ENCODE measurements at places on chromosomes 13 and 19. TPM values are rescaled to one million over a fixed set of nuclear protein-coding genes. Genes with fewer than 3 reads are reported as not detected.

Gene ATP1A3
- 3.4 TPM for total RNA-seq

Gene DCLK1
- total RNA-seq = 4.9 TPM

Gene SUPT5H
- 163 TPM for total RNA-seq

GRCh38 chr13:41586216-41586615 is 128.9 kb downstream of the RGCC start:
- no peaks in the 10 kb centered on the region for H3K36me3 ChIP-seq
- no peaks in the 10 kb centered on the region for H3K27me3 ChIP-seq
- no peak overlapping the region for H3K4me3 ChIP-seq
- peaks cover 24% of the 10 kb centered on the region for H3K4me1 ChIP-seq

- H3K4me3 ChIP-seq = no peak overlapping the region
- H3K4me1 ChIP-seq = no peaks in the 10 kb centered on the region
- DNase-seq = no peak
- no peak overlapping the region for H3K27ac ChIP-seq
- H3K36me3 ChIP-seq = no peaks in the 10 kb centered on the region
Measured at GRCh38 chr13:114198556-114198955, 19.5 kb downstream of the CFAP97D2 start.

- no peaks in the 10 kb centered on the region for H3K36me3 ChIP-seq
- H3K4me3 ChIP-seq = peak within 1 kb of the TSS; percentile 92
- H3K4me1 ChIP-seq = peaks cover 17% of the 10 kb centered on the region
- peak; percentile 92 for DNase-seq
Measured at GRCh38 chr19:40750874-40751537, at the start of gene SNRPA. TSS of gene SNRPA (plus strand) at chr19:40751203. CDS start at chr19:40751409, 206 bp downstream.

Gene COX7A1
- total RNA-seq = 0.64 TPM
